CD4-positive, CD25-positive, alpha-beta regulatory T cell (primary cell): ENCODE measurements at places on chromosomes 4 and X. TPM values are rescaled to one million over a fixed set of nuclear protein-coding genes. Genes with fewer than 3 reads are reported as not detected.

Gene BMP3
- total RNA-seq, result not detected

Gene ZNF330
- total RNA-seq, result 35.9 TPM

Gene RRH
- 0.27 TPM for total RNA-seq

Gene PPARGC1A
- not detected for total RNA-seq

Gene CENPVL2
- not detected for total RNA-seq

Gene EGF
- total RNA-seq, result 2.1 TPM

DNA sequence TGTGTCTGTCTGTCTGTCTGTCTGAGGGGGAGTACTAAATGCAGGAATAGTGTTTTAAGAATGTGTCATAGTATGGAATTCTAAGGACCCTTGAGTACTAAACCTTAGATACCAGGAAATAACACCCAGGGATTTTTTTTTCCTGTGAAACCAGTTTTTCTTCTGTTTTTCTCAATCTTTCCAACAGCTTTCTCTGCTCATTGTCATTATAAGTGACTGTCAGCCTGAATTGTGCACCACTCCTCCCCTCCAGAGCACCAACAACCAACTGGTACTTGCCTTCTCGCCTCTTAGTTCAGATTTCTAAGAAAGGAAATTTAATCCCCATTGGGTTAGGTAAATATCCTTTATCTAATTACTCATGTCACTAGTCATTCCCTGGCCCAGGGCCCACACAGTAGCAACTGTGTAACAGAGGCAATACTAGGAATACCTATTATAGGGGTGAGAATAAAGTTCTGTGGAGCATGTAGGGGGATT is 320.6 kb downstream of the ADGRL3 start:
- H3K27me3 ChIP-seq, result no peaks in the 10 kb centered on the region
- H3K4me1 ChIP-seq, result no peaks in the 10 kb centered on the region
- H3K4me3 ChIP-seq, result no peak overlapping the region

GRCh38 chr4:6907658-6908191 is 1.9 kb upstream of the TBC1D14 start:
- no peaks in the 10 kb centered on the region for H3K27me3 ChIP-seq
- H3K4me3 ChIP-seq, result peak overlapping the region; percentile 7
- H3K27ac ChIP-seq, result no peak overlapping the region
- H3K36me3 ChIP-seq, result no peaks in the 10 kb centered on the region
- DNase-seq, result peak; percentile 36
- H3K4me1 ChIP-seq, result peaks cover 56% of the 10 kb centered on the region

DNA sequence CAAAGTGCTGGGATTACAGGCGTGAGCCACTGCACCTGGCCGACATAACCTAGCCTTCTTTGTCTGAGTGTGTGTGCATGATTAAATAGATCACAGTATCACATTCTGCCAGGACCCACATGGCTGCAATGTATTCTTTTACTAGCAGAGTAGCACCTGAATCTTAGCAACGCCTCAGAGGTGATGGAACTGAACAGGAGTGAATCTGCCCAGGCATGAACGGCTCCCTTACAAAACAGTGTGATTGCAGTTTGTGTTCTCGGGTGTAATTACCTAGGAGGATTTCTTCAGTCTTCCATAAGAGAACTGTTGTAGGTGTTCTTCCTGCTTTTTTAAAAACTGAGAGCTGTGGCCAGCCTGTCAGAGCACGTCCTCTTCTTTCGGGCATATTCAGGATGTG is 122.7 kb upstream of the STS start:
- no peak for DNase-seq
- no peaks in the 10 kb centered on the region for H3K27me3 ChIP-seq
- H3K27ac ChIP-seq, result no peak overlapping the region
- H3K4me3 ChIP-seq, result no peak overlapping the region
- no peaks in the 10 kb centered on the region for H3K36me3 ChIP-seq

GRCh38 chr4:112563431-112564200 is 47.6 kb upstream of the NEUROG2 start:
- H3K36me3 ChIP-seq, result no peaks in the 10 kb centered on the region
- H3K4me1 ChIP-seq, result no peaks in the 10 kb centered on the region
- DNase-seq, result no peak
- H3K27me3 ChIP-seq, result no peaks in the 10 kb centered on the region
- no peak overlapping the region for H3K4me3 ChIP-seq

DNA sequence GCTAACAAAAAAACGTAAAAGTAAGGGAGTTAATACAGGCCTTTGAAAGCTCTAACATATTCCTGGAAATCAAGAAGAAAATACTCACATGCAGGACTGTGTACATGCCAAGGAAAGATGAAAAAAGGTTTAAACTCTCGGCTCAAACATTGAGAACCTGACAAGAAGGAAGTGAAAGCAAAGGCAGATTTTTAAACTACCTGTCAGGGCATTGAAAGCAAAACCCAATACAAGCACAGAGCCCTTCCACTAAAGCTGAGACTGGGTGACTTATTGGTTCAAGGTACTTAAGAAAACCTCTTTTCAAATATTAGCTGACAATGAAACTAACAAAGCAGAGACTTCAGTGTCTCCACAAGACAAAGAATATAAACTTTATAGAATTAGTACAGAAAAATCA is 313.0 kb upstream of the GRID2 start:
- H3K36me3 ChIP-seq, result no peaks in the 10 kb centered on the region
- no peak for DNase-seq
- H3K4me1 ChIP-seq, result no peaks in the 10 kb centered on the region
- H3K4me3 ChIP-seq, result no peak overlapping the region
- no peak overlapping the region for H3K27ac ChIP-seq

- no peak overlapping the region for H3K4me3 ChIP-seq
- H3K27ac ChIP-seq, result no peak overlapping the region
- no peaks in the 10 kb centered on the region for H3K4me1 ChIP-seq
- no peaks in the 10 kb centered on the region for H3K27me3 ChIP-seq
Measured at GRCh38 chr4:110184140-110184790, 14.2 kb downstream of the ELOVL6 start.

GRCh38 chr4:80521438-80521837 is 185.9 kb downstream of the CFAP299 start:
- no peak for DNase-seq
- H3K4me3 ChIP-seq, result no peak overlapping the region
- no peaks in the 10 kb centered on the region for H3K4me1 ChIP-seq
- no peaks in the 10 kb centered on the region for H3K27me3 ChIP-seq
- no peak overlapping the region for H3K27ac ChIP-seq
